Mesothelial cell of epicardium (in vitro differentiated cells): ENCODE measurements at places on chromosomes 3 and 15.

DNA sequence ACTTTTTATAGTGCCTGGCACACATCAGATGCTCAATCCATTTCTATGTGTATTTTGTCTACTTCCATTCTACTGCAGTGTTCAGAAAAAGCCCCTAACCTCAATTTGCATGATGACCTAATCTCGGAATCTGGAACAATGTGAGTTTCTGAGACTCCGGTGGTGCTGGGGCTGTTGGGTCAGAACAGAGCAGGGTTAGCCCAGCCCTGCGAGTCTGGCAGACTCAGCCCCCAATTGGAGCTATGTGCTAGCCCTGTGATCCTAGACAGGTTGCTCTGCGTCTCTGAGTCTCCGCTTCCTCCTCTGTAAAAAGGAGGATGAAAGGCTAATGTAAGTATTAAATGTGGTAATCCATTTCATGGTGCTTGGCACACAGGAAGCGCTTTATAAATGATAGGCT, 95.0 kb upstream of the ICE2 start:
- no peaks in the 10 kb centered on the region for H3K27me3 ChIP-seq
- no peaks in the 10 kb centered on the region for H3K36me3 ChIP-seq
- H3K27ac ChIP-seq = no peak overlapping the region

- no peak for DNase-seq
- H3K27me3 ChIP-seq = no peaks in the 10 kb centered on the region
- H3K36me3 ChIP-seq = no peaks in the 10 kb centered on the region
- no peak overlapping the region for H3K27ac ChIP-seq
- peaks cover 18% of the 10 kb centered on the region for H3K4me1 ChIP-seq
Measured at GRCh38 chr3:43477600-43477999, 144.2 kb downstream of the ANO10 start.

- H3K27ac ChIP-seq = no peak overlapping the region
- H3K4me3 ChIP-seq = no peak overlapping the region
- peaks cover 55% of the 10 kb centered on the region for H3K27me3 ChIP-seq
- DNase-seq = no peak
Measured at GRCh38 chr3:10655105-10655504, 149.7 kb upstream of the ATP2B2 start.

DNA sequence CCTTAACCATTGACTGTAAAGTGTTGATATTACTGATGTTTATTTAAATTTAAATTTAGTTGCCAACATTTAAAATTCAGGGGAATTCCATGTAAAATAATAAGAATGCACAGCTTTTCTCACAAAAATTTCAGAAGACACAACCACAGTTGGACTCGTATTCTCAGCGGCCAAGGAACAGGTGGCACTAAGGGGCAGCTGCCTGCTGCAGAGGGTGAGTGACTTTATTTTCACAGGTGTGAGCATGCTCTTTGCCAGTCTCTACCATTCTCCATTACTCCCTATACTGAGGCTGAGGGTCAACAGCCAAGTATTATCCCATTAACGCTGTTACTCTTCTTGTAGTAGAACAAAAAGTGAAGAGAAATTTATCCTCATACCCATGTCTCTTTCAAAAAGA, 92.1 kb upstream of the GADL1 start:
- H3K27me3 ChIP-seq = no peaks in the 10 kb centered on the region
- H3K4me1 ChIP-seq = peaks cover 68% of the 10 kb centered on the region
- no peaks in the 10 kb centered on the region for H3K36me3 ChIP-seq
- peak overlapping the region; percentile 74 for H3K27ac ChIP-seq
- no peak for DNase-seq

- no peak for DNase-seq
- H3K36me3 ChIP-seq = peaks cover 19% of the 10 kb centered on the region
- H3K4me1 ChIP-seq = peaks cover 28% of the 10 kb centered on the region
- no peaks in the 10 kb centered on the region for H3K27me3 ChIP-seq
- peak overlapping the region; percentile 86 for H3K4me3 ChIP-seq
- peak overlapping the region; percentile 95 for H3K27ac ChIP-seq
Measured at GRCh38 chr3:64021922-64022321, 1.4 kb downstream of the PSMD6 start.

DNA sequence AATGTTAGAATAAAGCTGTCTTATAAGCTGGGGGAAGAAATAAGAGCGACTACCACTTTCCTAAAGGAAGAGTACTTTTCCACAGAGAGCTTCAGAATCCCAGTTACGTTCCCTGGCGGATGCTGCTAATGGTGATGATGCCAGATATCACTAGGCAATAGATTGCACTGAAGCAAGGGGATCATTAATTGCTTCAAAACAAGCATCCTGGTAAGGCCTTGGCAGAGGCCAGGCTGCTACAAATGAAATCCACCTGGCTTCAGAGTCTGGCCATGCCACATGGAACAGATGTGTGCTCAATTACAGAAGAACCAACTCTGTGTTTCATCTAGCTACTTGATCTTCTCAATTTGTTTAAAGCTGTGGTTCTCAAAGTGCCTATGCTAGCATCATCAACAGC, 129.2 kb upstream of the IL12A start:
- peaks cover 56% of the 10 kb centered on the region for H3K4me1 ChIP-seq
- H3K36me3 ChIP-seq = no peaks in the 10 kb centered on the region
- no peak overlapping the region for H3K4me3 ChIP-seq
- H3K27ac ChIP-seq = no peak overlapping the region

DNA sequence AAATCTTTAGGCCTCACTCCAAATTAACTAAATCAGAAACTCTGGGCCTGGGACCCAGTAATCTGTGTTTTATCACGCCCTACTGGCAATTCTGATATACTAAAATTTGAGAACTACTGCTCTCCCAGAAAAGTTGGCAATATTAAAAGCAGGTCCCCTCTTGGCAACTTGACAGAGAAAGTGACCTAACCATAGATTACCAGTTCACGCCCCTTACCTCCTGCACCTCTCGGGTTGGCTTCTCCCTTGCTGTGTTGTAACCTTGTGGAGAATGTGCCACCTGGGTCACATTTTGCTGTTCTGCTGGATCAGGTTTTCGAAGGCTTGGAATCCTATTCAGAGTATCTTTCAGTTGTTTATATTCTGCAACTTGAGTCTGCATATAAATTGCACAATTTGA, 59.1 kb downstream of the GOLIM4 start:
- H3K27me3 ChIP-seq = no peaks in the 10 kb centered on the region
- peaks cover 48% of the 10 kb centered on the region for H3K36me3 ChIP-seq
- peaks cover 17% of the 10 kb centered on the region for H3K4me1 ChIP-seq
- no peak overlapping the region for H3K4me3 ChIP-seq
- DNase-seq = no peak

GRCh38 chr3:127734754-127735473, 62.2 kb downstream of the ABTB1 start:
- H3K4me1 ChIP-seq = peaks cover 33% of the 10 kb centered on the region
- H3K27me3 ChIP-seq = no peaks in the 10 kb centered on the region
- H3K36me3 ChIP-seq = no peaks in the 10 kb centered on the region
- no peak for DNase-seq
- no peak overlapping the region for H3K4me3 ChIP-seq

- H3K36me3 ChIP-seq = peaks cover 22% of the 10 kb centered on the region
- no peak overlapping the region for H3K27ac ChIP-seq
- H3K4me1 ChIP-seq = peaks cover 3% of the 10 kb centered on the region
- no peak overlapping the region for H3K4me3 ChIP-seq
- H3K27me3 ChIP-seq = no peaks in the 10 kb centered on the region
Measured at GRCh38 chr3:106257172-106257571, 388.4 kb upstream of the CBLB start.

DNA sequence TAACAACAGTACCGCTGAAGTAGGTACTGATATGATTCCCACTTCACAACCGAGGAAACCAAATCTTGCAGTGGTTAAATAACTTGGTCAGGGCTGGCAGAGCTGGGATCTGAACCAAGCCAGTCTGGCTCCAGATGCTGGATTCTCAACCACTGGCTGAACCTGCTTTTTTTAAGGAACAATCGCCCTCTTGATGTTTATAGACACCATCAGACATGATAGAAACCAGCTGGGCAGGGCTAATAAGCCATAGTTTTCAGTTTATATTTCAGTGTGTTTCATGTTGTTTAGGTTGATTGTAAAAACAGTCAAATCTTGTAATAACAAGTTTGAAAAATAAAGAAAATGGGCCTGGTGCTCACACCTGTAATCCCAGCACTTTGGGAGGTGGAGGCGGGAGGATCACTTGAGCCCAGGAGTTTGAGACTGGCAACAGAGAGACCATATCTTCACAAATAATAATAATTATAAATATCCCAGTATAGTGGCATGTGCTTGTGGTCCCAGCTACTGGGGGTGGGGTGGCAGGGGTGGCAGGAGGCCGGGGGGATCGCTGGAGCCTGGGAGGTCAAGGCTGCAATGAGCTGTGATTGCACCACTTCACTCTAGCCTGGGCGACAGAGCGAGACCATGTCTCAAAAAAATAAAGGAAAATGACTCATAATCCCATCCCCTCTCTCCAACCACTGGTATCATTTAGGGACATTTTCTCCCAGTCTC, 36.7 kb downstream of the XYLB start:
- DNase-seq = no peak
- no peaks in the 10 kb centered on the region for H3K27me3 ChIP-seq
- no peak overlapping the region for H3K27ac ChIP-seq
- H3K4me1 ChIP-seq = no peaks in the 10 kb centered on the region

DNA sequence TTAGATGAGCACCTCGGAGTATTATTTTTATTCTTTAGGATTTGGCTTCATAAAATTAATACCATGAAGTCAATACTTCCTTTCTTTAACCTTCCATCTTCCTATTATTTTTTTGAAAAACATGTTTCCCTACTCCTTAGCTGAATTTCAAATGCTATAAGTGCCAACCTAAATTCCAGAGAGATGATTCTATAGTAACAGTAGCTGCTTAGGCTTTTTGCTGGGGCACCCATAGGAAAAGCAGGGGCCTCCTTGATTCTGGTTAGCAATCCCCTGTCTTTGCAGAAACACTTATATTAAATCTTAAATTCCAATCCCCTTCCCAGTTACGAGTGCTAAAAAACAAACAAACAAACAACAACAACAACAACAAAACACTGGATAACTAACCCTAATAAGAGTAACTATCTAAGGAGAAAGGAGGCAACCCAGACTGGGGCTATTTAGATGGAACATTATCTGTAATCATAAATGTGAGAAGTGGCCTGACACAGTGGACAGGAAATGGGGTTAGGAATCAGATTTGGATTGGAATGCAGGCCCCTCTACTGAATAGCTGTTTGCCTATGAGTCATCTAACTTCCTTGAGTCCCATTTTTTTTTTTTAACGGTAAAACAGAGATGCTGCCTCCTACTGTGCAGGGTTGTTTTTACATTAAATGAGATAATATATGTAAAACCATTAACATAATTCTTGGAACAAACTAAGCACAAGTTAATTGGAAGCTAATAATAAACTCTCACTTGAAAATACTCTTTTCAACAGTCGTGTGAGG, 148.1 kb downstream of the WDR72 start:
- no peak overlapping the region for H3K4me3 ChIP-seq
- no peaks in the 10 kb centered on the region for H3K4me1 ChIP-seq
- no peaks in the 10 kb centered on the region for H3K36me3 ChIP-seq

GRCh38 chr3:188272481-188273372, 118.8 kb downstream of the LPP start:
- no peak for DNase-seq
- no peak overlapping the region for H3K4me3 ChIP-seq
- H3K27ac ChIP-seq = peak overlapping the region; percentile 49
- H3K4me1 ChIP-seq = peaks cover 46% of the 10 kb centered on the region

- no peak for DNase-seq
- H3K4me3 ChIP-seq = no peak overlapping the region
Measured at GRCh38 chr15:21271566-21271965, 168.7 kb downstream of the POTEB3 start.

GRCh38 chr3:179301645-179302044, 21.2 kb upstream of the ZNF639 start:
- no peak for DNase-seq
- H3K27ac ChIP-seq = no peak overlapping the region
- H3K36me3 ChIP-seq = no peaks in the 10 kb centered on the region

DNA sequence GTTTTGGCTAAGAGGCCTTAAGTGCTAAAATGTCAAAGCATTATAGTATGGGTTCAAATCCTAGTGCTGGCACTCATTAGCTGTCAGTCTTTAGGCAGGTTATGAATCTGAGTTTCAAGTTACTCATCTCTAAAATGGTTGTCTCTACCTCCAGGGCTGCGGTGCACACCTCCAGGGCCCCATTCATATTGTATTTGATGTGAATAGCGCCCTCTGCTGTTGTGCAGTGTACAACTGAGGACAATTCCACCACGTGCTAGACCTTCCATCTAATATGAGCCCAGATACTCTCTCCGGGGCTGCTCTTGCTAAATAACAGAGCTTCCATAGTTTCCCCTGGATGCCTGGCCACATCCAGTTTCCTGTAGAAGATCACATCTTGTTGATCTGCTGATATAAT, 54.3 kb downstream of the OXNAD1 start:
- H3K4me3 ChIP-seq = no peak overlapping the region
- H3K27ac ChIP-seq = no peak overlapping the region
- peaks cover 6% of the 10 kb centered on the region for H3K36me3 ChIP-seq
